ENCODE measurements at places on chromosomes 12 and 14.

DNA sequence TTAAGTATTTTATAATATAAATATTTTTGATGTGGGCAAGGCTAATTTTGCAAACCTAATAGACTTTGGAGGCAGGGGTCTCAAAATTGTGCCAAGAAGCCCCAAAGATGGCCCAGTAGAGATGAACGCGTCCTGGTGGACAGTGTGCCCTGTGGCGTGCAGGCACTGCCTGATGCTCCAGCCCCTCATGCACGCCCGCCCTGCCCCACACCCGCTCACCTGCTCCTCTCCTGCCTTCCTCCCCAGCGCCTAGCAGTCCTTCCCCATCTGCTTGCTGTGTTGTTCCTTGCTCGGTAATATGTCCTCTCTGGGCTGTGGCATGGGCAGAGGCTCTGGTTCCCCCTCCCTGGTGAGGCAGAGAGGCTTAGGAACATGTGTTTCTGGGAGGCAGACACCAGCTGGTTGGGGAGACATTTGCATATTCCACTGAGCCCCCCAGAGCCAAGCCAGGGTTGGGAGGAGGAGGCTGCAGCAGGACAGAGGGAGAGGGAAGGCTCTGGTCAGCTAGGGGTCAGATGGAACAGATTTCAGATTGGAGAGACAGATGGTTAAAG, 46.8 kb upstream of the GPATCH2L start:
- DNase-seq = no peak

GRCh38 chr14:83019744-83020414, 1486.2 kb upstream of the SEL1L start:
- DNase-seq = no peak

DNA sequence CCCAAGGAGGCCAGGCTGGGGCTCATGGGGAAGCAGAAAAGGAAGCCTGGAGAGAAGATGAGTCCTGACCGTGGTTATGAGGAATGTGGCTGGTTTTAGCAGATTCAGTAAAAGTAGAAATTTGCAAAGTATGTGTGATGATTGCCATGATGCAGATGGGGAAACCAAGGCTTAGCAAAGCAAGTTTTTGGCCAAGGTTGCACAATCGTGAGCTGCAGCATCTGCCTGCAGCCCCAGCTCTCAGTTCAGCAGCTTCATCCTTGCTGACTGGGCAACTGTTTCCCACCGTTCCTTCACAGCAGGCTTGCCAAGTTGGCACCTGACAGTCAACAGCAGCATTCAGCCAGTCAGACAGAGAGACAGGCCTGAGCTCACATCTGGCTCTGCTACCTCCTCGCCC, 656.7 kb downstream of the MED13L start:
- DNase-seq = no peak

DNA sequence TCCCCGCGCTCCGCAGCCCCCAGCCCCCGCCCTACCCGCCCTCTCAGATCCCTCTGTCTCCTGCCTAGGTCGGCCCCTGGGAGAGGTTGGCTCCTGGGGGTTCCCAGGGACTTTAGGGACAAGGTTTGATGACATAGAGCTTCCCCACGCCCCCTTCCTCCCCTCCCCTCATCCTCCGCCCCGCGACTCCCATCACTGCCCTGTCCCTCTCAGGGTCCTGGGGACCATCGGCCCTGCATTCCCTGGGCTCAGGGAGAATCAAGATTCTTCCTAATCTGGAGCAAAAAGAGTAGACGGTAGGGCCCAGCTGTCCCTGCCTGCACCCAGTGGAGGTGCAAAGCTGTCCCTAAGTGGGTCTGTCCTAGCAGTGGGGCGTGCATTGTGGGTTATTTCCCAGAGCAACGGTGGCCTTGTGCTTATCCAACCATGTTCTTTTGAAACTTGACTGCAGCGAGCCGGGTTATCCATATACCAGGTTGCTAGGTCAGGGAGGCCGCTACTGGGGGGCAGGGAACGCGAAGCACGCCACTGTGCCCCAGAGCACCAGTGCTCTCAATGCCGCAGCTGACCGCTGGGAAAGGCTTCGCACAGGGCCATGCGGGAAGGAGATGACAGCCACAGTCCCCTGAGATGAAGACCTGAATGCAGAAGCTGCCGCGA, 124.4 kb upstream of the PRMT8 start:
- DNase-seq = no peak

DNA sequence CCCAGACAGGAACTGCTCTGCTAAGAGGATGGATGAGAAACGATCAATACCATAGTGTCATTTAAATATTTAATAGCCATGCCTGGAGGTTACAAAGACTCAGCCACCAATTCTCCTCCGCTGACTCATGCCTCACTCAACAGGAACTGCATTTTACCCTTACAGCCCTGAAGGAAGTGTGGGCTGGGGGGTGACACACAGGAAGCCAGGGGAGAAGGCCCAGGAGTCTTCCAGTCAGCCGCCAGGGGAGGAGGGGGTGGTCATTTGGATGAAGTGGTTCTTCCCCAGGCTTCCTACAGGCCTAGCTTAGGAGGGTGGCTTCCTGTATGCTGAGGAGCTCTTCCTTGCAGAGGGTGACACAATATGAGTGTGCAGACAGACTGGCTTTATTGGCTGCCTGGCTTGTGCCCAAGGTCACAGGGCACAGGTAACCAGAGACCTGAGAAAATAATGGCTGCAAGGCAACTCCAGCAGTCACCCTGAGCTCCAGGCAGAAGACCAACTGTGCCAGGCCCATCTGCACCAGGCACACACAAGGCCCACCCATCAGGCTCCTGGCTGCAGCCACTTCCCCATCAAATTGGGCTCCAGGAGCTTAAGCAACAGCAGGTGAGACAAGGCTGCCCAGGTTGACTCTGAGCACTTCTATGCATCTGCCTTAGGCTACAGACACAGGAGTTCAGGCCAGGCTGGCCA, 30.6 kb upstream of the RPLP0 start:
- DNase-seq = peak; percentile 68

DNA sequence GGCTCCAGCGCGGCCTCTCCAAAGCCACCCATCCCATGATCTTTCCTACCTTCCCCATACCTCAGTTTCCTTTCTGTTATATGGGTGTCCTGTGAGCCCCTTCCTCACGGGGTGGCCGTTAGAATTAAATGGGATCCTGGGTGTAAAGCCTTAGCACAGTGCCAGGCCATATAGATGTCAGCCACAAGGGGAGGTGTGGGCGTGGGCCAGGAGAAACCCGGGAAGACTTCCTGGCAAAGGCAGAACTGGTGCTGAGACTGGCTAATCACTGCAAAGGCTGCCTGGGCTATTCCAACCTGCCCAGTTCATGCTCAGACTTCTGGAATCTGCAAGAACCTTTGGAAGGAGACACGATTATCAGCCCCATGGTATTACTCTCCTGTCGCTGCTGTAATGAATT, 11.0 kb upstream of the NCOR2 start:
- DNase-seq = no peak

- no peak for DNase-seq
These were observed 20.7 kb downstream of the KIF26A start for GRCh38 chr14:104158827-104159798.

GRCh38 chr12:94717108-94717507, 66.8 kb upstream of the TMCC3 start:
- no peak for DNase-seq

- no peak for DNase-seq
These were observed 55.3 kb upstream of the AMN1 start for GRCh38 chr12:31783996-31784645.

All from activated gamma-delta T cell treated with Interleukin-2 at 50 U/mL for 16 hours (primary cell).